ENCODE measurements at places on chromosomes 5 and 9.

DNA sequence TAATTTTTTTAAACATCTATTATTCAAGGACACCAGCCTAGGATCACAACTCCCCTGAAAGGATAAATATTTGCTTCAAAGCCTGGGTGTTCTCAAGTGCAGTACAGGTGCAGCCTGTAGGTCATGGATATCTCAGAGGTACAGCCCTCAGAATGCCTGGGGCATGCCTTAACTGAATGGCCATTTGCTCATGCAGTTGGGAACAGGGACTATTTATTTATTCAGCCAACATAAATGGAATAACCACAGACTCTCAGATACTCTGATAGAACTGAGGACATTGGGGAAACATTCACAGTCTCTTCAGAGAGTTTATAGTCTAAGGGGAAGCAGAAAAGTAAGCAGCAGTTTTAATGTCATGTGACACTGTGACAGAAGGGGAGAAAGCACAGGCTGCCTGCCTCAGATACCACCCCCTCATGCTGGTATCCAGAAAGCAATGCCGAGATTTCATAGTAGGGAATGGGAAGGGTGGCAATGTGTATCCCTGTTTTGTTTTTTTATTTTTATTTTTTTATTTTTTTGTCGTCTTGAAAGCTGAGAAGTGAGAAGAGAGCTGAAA lies 112.6 kb downstream of the MACIR start:
- no peak for DNase-seq

- no peak for DNase-seq
Observed at GRCh38 chr9:13627502-13627901, 348.0 kb upstream of the MPDZ start.

DNA sequence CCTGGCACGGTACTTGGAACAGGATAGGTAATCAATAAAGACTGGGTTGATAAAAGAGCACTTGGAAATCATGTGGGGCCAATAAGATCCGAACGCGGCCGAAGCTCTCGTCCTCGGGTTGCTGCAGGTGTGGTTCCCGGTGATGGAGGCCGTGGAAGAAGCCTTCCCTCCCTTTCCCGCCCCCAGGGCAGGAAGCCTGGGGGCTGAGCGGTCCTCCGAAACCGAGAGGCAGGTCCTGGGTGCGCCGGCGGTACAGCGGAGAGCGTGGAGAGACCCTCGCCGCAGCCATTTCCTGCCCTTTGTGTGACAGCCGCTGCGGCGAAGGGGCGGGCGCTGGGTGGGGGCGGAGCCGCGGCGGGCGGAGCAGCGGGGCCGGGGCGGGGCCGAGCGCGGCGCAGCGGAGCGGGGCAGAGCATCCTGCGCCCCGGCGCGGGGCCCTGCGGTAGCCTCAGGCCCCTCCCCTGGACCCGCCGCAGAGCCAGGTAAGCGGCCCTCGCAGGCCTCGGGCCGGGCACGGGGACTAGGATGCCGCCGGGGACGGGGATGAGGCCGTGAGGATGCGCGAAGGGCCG lies at the start of gene CYFIP2:
CYFIP2 (plus strand) TSS at position 410 of the 572 bp plus-strand sequence. CDS start 19,239 bp downstream, outside the sequence.
- DNase-seq, result peak; percentile 50

DNA sequence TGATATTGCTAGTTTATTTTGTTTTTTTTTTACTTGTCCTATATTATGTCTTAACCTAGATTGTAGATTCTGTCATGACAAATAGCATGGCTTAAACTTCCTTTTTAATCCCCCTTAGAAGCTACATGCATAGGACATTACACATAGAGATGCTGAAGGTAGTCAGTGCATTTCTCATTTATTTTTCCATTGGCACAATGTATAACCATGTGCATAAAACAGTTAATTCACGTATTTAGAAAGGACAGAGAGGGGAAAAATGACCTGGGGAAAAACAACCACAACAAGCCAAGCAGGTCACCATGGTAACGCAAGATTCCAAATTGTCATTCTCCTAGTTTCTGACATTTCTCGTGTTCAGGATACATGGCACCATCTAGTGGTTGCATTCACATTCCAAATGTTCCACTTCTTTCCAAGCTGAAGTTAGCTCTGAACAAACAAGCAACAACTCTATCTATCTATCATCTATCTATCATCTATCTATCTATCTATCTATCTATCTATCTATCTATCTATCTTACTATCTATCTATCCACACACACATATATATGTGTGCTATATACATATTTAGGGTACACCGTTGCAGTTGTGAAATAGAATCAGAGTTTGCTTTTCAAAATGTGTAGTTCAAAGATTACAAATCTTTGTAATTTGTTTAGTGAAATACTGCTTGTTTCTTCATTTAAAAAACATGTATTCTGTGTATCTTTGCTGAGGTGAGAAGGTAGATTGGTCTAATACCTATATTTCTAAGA lies 487.2 kb upstream of the ST8SIA4 start:
- peak; percentile 0 for DNase-seq

All from amygdala (tissue), 56 donors.